Activated B cell treated with CpG ODN at 0.5 μM for 24 hours (primary cell): ENCODE measurements at places on chromosomes 2 and 18. TPM values are rescaled to one million over a fixed set of nuclear protein-coding genes. Genes with fewer than 3 reads are reported as not detected.

- DNase-seq = no peak
These were observed 214.2 kb downstream of the DYSF start for GRCh38 chr2:71667256-71668182.

Gene TMEM37
- total RNA-seq = 0.37 and 0.51 TPM in 2 replicates

Gene TLX2
- not detected in 2 replicates for total RNA-seq

GRCh38 chr2:27991146-27991545 lies 100.6 kb downstream of the BABAM2 start:
- DNase-seq = no peak

GRCh38 chr2:97736185-97736584 lies 22.8 kb downstream of the ZAP70 start:
- DNase-seq = no peak

GRCh38 chr2:168645696-168646338 lies 156.6 kb upstream of the NOSTRIN start:
- no peak for DNase-seq

- DNase-seq = no peak
These were observed 99.5 kb downstream of the RBMS1 start for GRCh38 chr2:160394153-160394552.

Gene PTH2R
- total RNA-seq = 0.29 and 0.34 TPM in 2 replicates

Gene CXCR1
- total RNA-seq = not detected in 2 replicates

Gene PPIL3
- total RNA-seq = 43.5 and 52.5 TPM in 2 replicates
